ENCODE measurements at places on chromosomes 11 and 22.

DNA sequence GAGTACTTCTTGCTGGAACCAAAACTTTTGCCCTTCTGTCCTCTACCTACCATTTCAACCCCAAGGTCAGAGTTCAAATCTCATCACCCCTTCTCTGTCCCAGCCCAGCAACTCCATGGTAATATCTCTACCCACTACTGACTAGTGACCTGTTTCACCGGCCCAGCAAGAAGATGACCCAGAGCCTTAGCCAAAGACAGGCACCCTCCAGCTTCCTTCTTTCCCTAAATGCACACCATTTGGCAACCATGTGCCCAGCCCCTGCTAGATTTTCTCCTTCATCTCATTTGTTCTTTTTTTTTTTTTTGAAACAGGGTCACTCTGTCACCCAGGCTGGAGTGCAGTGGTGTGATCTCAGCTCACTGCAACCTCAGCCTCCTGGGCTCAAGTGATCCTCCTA is 14.9 kb downstream of the ARAP1 start:
- DNase-seq: no peak

- no peak for DNase-seq
Observed at GRCh38 chr11:1745701-1746320, 4.6 kb downstream of the IFITM10 start.

GRCh38 chr11:128965485-128965884 is 22.8 kb upstream of the TP53AIP1 start:
- no peak for DNase-seq

DNA sequence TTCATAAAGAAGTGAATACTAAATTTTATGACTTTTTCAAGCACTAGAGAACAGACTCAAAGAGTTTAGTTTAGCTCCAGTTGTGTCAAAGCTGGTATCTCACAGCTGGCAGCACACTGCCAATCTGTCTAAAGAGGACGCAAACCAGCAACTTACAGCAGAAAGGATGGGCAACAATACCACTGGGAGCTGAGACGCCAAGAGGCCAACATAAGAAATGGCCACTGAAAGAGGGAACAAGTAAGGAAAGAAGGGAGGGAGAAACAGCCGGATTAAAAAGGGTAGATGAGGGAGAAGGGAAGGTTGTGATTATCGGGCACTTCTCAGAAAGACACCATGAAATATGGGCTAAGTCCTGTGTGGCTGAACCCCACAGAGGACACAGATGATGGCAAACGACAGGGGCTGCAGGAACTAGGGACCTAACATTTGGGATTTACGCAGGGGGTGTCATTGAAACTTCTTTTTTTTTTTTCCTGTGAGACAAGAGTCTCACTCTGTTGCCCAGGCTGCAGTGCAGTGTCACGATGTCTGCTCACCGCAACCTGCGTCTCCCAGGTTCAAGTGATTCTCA is 41.7 kb downstream of the SERPIND1 start:
- no peak for DNase-seq

- DNase-seq: no peak
Observed at GRCh38 chr11:127627629-127628457, 627.3 kb upstream of the KIRREL3 start.

- DNase-seq: no peak
Observed at GRCh38 chr11:64359712-64360445, 917 bp downstream of the RPS6KA4 start.

- DNase-seq: no peak
Observed at GRCh38 chr11:2041963-2042362, 44.3 kb upstream of the H19 start.

GRCh38 chr11:82671451-82671850 is 62.2 kb downstream of the FAM181B start:
- no peak for DNase-seq

DNA sequence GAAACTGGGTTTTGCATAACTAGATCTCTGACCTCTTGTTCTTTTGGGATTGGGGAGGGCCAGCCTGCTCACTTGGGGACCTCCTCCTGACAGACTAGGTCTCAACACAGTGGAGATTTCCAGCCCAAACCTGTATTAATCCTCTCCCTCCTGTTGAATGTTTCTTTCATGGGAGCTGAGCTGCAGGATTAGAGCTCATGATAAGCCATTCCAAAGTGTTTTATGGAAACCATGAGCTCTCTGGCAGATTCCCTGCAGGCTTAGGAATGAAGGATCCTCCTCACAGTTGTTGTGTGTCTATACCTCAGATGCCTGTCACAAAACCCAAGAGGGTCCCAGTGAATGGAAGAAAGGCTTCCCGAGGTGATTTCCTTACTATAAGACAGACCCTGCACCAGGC is 248.4 kb upstream of the B3GAT1 start:
- DNase-seq: no peak

GRCh38 chr11:57444362-57445121 is 15.8 kb upstream of the RTN4RL2 start:
- no peak for DNase-seq

DNA sequence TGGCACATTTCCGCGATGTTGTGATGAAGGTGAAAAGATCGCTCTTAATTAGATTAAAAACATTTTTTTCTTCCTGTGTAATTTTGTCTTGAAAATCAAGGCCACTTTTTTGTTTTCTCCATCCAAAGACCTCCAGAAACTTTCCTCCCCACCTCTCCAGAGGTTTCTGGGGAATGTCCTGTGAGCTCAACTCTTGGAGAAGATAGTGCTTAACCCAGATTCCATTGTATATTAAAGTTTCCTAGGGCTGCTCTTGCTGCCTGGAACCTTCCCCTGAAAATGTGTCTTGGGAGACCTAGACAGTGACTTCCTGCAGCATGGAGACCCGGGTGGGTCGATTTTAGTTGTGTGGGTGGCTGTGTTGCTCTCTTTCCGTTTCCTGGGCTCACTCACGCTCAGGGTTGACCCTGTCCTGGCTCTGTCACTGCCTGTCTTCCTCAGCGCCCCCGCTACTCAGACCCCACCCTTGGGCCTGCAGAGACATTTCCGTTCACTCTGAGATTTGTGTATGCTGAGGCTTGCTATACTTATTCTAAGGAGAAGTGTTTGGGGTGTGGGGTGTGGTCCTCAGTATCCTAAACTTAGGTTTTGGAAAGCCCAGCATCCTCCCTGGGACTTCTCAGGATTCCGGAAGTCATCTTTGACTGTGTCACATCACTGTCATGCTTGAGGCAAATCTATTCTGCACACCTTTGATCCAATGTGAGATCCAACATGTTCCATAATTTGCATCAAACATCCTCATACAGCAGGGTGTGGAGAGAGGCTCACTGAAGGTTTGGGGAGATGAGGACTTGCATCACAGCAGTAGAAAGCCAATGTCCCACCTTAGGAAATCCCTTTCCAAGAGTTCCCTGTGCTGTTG is 47.2 kb downstream of the KCNQ1OT1 start:
- no peak for DNase-seq

DNA sequence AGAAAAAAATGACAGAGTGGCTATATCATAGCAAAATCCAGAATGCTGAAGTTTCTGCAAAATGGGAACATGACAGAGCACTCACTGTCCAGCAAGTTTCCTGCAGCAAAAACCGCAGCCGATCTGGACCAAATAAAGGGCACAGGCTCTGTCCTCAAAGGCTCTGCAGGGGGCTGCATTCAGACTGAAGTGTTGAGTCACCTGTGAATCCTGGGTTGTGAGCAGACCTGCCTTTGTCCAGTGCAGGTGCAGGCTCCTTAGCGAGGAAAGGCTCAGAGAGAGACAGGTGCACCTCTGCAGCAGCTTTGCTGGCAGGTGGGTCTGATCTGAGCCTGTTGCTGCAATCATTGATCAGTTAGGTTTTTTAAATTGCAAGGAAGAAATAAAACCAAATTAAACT is 29.3 kb upstream of the NFAM1 start:
- DNase-seq: no peak

DNA sequence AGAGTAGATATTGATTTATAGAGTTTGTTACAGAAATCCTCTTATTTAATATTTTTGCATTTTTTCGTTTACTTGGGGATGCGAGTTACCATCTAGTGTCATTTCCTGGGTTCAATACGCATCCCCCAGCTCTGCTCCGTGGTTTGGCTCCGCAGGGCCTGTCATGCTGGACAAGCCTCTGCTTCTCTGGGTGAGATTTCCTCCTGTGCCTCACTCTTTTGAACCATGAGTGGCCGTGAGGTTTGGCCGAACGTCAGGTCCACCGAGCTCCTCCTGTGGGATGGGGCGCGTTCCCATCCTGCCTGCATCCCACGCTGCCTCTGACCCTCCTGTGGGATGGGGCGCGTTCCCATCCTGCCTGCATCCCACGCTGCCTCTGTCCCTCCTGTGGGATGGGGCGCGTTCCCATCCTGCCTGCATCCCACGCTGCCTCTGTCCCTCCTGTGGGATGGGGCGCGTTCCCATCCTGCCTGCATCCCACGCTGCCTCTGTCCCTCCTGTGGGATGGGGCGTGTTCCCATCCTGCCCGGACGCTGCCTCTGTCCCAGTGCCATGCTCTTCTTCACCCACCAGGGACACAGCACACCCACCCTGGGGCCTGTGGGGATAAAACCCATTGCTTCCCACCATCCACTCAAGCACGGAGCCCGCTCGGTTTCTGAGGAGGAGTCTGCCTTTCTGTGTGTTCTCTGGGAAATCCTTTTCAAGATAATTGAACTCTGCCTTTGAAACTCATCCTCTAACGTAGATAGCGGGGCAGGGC is 506.8 kb downstream of the BRD1 start:
- DNase-seq: no peak

DNA sequence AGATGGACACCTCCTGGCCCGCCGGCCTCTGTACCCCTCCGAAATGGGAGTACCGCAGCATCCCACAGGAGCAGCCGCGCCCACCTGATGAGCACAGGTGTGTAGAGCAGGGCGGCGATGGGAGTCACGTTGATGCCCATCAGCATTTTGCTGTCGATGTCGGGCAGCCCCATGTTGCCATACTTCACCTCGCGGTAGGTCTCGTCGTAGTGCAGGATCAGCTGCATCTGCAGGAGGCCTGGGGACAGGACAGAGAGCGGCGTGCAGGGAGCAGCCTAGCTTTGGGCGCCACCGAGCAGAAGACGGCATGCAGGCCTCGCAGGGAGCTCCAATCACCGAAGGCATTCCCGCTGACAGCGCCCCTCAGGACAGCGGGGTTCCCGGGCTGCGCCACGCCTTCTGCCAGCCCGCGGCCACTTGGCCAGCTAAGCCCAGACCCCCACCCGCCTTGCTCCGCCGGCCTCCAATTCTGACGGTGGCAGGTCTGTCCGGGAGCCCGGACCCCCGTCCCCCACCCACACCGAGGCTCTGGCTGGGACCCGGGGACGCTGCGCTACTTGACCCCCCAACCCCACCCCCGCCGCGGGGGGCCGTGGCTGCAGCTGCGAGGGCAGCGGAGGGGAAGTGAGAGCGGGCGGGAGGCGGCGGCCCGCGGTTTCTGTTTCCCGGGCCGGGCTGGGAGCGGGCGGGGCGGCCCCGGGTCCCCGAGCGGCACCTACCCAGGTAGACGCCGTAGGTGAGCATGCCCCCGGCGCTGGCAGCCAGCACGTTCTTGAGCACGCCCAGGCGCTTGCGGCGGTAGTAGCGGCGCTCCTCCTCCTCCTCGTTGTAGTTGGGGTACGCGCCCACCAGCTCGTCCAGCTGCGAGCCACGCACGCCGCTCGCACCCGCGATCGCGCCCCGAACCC is 705 bp downstream of the UNC93B1 start:
- DNase-seq: no peak

Measured in cardiac fibroblast (primary cell).